ENCODE measurements at places on chromosomes 2 and 18. TPM values are rescaled to one million over a fixed set of nuclear protein-coding genes. Genes with fewer than 3 reads are reported as not detected.

DNA sequence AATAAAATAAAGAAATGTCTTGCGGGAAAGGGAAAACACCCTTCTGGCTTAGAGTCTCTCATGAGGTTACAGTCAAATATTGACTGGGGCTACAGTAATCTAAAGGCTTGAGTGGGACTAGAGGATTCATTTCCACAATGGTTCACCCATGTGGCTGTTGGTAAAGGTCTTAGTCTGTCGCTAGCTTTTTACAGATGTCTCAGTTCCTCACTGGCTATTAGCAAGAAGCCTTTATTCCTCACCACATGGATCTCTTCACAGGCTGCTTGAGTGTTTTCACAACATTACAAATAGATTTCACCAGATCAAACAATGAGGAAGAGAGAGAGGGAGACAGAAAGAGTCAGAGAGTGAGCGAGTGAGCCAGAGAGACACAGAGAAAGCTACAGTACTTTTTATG is 8.3 kb upstream of the ZC3H15 start:
- no peak for DNase-seq

The SP110 gene
- 22.3 TPM for total RNA-seq

GRCh38 chr2:105544591-105545377 is 145.9 kb upstream of the FHL2 start:
- no peak for DNase-seq

GRCh38 chr18:74132201-74132600 is 15.4 kb downstream of the FBXO15 start:
- no peak for DNase-seq

The HSPD1 gene
- total RNA-seq = 197 TPM

- DNase-seq = no peak
Measured at GRCh38 chr18:74499633-74500032, 3.5 kb downstream of the CNDP2 start.

Data from ovary (tissue), 10 donors.